Stimulated activated CD4-positive, alpha-beta T cell treated with anti-CD3 and anti-CD28 coated beads, Interleukin-1b, Interleukin-23, amount 100 ng/mL, for 1 hour (primary cell): ENCODE measurements at places on chromosomes 2 and 18.

- no peak for DNase-seq
These were observed 186.8 kb upstream of the GLI2 start for GRCh38 chr2:120548627-120549608.

GRCh38 chr2:74919827-74920226, 38.6 kb upstream of the POLE4 start:
- peak; percentile 65 for DNase-seq

DNA sequence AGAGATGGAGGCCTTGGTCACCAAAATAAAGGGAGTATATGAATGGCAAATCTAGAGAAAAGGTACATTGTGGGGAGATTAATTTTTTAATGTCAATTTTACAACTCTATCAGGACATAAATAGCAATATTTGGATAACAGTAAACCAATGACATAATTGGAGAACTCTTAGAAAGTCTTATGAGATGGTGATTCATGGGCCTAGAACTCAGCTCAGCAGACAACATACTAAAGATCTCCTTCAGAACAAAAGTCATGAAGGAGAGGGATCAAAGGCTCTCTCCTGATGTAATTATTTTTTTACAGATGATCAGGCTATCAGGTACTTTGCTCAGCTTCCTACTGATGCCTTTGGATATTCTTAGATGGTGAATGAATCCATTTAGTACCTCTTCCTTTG, 90.0 kb downstream of the CRACDL start:
- DNase-seq: no peak

DNA sequence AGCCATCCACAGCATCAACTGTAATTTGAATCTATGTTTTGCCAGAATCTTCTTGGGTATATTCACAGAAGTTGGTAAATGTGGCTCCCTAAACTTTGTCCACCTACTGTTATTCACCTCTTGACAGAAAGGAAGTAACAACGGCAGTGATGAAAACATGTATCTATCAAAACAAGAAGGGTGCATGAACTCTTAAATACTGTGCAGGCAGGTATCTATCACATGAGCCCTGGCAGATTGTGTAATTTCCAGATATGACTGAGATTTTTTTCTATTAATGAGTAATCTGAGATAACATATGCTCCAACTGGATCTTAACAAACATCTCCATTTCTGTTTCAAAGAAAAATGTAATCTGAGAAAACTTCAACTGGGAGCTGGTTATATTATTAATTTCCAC, 36.6 kb downstream of the SFT2D3 start:
- no peak for DNase-seq

GRCh38 chr2:238461051-238461450, 34.3 kb downstream of the ASB1 start:
- DNase-seq: no peak
